ENCODE measurements at places on chromosomes 6 and 20.

DNA sequence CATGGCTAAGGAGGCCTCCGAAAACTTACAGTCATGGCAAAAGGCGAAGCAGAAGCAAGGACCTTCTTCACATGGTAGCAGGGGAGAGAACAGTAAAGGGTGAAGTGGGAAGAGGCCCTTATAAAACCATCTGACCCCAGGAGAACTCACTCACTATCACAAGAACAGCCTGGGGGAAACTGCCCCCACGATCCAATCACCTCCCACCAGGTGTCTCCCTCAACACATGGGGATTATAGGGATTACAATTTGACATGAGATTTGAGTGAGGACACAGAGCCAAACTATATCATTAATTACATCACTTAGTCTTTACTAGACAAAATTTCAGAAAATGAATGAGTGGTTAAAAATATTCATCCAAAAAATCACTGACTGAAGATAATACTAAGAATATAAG, 453.6 kb downstream of the COL12A1 start:
- DNase-seq, result no peak

DNA sequence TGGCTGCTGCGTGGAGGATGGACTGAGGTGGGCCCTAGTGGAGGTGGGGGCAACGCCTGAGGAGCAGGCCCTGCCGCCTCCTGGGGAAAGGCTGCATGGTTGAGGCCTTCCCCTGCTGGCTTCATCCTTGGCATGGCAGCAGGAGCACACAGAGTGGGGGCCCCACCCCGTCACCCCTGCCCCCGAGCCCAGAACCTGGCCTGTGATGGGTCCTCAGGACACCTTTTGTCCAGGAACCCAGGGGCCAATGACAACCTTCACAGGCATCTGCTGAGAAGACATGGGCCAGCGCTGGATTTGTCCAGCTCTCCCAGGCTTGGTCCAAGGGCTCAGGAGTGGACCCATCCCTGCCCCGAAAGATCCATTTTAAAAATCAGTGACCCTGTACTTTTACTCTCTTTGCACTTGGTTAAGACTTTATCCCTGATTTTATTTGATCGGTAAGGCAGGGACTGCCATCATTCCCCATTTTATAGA, 575 bp upstream of the SLC17A9 start:
- no peak for DNase-seq

DNA sequence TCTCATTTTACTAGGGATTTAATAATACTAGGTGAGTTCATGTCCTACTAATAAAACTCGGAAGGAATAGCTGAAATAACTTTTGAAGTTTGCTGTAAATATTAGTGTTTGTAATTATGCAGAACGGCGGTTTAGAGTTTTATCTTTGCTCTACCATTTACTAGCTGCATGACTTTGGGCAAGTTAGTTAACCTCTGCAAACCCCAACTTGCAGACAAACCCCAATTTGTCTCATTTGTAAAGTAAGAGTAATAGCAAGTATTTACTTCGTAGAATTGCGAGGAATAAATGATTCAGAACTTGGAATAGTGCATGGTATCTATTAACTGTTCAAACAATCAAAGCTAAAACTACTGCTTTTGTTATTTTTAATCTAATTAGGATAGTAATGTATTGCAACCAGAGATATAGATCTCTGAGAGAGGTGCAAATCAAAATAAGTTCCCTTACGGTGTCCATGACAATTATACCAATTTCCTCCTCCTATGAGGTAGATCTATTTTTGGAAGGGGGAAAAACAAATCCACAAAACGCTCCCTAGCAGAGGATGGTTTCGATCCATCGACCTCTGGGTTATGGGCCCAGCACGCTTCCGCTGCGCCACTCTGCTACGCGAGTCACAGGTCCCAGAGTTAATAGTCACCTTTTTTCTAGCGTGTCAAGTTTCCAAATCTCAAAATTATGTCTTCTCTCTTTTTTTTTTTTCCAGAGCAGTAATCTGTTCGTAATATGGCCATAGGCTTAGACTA, 35.1 kb upstream of the BTN3A2 start:
- no peak for DNase-seq

- no peak for DNase-seq
Observed at GRCh38 chr6:127907960-127908640, 7.2 kb upstream of the THEMIS start.

DNA sequence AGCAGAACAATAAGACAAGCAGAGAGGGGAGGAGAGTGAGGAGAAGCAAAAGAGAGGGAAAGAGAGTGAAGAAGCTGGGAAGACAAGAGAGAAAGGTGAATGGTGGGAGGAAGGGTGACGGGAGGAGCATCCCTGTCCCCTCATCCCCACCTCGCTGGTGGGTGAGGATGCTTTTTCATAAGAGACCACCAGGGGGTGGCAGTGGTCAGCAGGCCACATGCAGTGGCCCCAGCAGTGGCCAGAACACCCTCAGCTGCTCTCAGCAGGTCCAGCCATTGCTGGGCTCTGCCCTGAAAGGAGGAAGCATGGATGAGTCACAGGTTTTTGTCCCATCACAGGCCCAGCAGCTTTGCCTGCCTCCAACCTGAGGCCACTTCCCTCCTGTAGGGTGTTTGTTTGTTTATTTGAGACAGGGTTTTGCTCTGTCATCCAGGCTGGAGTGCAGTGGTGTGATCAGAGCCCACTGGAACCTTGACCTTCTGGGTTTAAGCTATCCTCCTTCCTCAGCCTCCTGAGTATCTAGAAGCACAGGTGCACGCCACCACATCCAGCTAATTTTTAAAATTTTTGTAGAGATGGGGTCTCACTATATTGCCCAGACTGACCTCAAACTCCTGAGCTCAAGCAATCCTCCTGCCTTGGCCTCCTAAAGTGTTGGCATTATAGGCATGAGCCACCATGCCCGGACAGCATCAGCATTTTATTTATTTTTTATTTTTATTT, 24.0 kb downstream of the FGD2 start:
- peak; percentile 28 for DNase-seq

GRCh38 chr6:147509891-147510290, 1.4 kb downstream of the SAMD5 start:
- DNase-seq, result no peak

GRCh38 chr20:4600308-4601014, 121.2 kb upstream of the PRND start:
- DNase-seq, result no peak

GRCh38 chr6:144305985-144306384, 20.9 kb downstream of the UTRN start:
- no peak for DNase-seq

DNA sequence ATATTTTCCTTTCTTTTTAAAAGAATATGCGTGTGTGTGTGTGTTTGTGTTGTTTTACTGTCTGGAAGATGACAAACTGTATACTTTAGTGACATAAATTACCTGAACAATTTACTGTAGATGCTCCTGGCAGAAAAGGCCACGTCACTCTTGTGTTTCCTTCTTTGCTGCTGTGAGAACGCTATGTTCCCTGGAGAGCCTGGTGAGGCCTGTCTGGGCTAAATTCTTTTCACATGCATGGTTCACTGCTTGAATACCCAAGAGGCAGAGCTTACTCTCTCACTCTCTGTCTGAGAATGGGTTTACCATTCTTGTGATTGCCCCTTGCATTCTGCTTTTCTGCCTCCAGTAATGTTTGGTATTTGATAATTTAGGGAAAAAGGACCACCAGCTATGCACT, 64.3 kb downstream of the EDN1 start:
- DNase-seq, result no peak

- DNase-seq, result no peak
Observed at GRCh38 chr6:7166410-7167293, 58.9 kb downstream of the RREB1 start.

DNA sequence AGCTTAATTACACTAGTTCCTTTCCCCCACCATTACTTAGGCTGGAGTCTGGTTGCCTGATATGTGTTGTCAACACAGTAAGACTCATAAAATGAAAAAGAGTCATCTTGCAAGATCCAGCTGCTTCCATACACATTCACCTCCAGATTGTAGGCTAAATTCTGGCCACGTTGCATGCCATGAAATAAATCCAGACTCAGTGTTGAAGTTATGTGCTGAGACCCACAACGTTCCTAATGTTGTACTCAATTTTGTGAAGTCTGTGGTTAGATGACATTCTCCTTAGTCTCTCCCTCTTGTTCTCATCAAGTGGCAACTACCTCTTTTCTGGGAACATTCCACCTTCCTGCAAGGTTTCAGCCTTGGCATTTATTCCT, 212.3 kb downstream of the LMBRD1 start:
- no peak for DNase-seq

DNA sequence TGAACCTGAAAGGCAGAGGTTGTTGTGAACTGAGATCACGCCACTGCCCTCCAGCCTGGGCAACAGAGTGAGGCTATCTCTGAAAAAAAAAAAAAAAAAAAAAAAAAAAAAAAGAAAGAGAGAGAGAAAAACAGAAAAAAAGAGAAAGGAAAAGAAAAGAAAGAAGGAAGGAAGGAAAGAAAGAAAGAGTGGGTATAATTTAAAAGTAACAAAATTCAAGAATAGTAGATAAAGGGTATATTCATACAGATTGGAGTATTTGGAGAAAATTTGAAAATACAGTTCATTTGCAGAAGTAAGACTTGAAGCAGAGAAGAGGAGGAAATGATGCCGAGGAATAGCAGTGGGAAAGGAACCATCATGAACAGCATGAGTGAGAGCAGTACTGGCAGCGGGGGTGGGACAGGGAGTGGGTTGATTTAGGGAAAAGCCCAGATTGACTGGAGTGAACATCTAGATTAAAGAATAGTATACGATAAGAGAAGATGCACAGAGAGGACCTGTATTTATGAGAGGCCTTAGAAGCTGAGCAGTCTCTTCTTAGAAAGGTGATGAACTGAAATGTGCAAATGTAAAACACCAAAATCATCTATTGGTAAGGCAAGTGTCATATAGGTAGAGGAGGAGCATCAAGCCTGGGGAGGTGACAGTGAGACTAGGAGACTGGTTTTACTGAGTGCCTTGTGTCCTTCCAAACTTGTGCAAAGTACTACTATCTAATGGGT, 17.8 kb upstream of the HLA-DRB1 start:
- no peak for DNase-seq

DNA sequence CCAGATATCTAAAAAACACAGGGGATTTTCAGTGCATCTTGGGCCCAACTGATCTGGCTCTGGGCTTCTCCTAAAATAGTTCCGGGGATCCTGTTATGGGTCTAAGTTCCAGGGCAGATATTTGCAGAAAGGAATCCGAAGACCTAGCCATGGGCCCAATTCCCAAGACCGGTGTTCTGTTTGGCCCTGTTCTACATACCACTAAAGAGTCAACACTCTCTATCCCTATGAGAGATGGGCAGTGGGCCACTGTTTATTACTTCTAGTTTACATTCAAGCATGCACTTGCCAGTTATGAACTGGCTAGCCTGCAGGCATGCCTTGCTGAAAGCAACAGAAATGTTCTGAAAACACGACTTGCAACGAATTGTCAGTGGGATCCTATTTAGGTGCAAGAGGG, 87.4 kb upstream of the PLCB4 start:
- no peak for DNase-seq

DNA sequence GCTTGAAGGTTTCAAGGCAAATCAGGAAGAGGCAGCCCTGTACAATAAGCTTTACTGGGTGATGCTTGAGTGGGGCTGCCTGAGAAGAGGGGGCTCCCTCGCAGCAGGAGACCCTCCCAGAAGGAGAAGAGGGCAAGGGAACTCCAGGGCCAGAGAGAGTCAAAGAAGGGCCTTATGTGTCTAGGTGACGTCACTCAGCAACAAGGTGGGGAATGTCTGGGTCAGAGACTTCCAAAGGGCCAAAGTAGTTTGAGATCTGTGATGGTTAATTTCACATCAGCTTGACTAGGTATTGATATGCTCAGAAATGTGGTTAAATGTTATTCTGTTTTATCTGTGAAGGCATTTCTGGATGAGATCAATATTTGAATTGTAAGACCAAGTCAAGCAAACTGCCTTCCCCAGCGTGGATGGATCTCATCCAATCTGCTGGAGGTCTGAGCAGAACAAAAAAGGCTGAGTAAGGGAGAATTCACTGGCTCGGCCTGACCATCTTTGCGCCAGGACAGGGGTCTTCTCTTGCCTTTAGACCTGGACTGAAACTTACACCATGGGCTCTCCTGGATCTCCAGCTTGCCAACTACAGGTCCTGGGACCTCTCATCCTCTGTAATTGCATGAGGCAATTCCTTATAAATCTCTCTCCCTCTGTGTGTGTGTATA, 35.9 kb downstream of the MAS1 start:
- no peak for DNase-seq

DNA sequence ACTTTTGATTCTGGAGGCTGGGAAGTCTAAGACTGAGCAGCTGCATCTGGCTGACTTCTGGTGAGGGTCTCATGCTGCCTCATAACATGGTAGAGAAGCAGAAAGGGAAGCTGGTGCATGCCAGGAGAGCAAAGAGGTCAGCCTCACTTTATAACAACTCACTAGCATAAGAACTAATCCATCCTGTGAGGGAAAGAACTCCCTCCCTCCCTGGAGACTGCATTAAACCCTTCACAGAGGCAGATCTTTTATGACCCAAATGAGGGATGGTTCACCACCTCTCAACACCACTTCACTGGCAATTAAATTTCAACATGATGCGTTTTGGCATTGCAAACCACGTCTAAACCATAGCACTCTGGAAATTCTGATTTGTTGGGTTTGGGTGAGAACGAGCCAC, 33.9 kb downstream of the STXBP5 start:
- DNase-seq, result no peak

DNA sequence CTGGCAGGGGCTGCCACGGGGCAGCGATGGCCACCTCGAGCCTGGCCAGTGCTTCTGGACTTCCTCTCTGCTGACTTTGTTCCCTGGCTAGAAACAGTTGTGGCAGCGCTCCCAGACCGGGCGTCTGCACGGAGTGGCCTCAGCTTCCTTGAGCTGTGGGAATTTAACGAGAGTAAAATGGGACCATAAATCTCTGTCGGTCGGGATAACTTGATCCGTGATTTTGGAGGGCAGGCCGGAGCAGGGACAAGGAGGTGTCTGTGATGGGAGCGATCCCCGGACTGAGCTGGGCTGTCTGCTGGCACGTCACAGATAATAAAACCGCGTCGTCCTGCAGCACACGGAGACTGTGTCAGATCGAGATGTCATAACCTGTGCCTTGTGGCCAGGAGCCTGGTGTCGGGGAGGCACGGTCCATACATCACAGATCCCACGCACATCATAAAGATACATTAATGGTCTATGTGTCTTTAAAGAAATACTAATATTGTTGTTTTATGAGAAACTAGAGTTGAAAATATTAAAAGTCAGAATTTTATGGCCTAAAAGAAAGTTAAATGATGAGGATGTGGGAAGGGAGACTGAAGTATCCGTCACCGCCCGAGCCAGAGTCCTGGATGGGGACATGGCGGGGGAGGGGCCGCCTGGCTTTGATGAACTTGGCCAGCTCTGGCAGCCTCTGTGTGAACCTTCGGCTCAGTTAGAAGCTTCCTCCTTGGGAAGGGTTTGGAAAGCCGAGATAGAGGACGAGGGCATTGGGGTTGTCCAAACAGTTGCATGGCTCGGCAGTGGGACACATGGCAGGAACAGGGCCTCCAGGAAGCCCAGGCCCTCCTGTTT, 6.5 kb upstream of the RBBP8NL start:
- DNase-seq, result no peak
